A673 (cell line): ENCODE measurements at places on chromosomes 1 and 21. TPM values are rescaled to one million over a fixed set of nuclear protein-coding genes. Genes with fewer than 3 reads are reported as not detected.

DNA sequence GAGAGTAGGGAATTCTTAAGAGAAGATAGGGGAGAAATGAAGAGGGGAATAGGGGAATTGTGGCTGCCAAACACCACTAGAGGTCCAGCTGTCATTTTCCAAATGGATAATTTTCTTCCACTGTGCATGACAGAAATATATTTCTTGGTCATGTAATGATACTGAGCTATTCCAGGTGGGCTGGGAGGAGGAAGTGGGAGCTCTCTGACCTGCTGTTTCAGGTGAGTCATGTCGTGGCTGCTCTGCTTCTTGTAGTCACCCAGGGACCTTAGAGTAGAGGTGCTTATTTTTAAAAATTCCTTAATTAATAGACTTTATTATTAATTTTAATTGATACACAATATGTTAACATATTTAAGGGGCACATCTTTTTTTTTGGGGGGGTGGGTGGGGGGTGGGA is 11.9 kb downstream of the PDE4B start:
- H3K36me3 ChIP-seq, result no peaks in the 10 kb centered on the region
- H3K4me1 ChIP-seq, result no peaks in the 10 kb centered on the region
- no peak for DNase-seq

The PADI2 gene
- total RNA-seq, result 26.4 and 27.7 TPM in 2 replicates

The HMGCS2 gene
- total RNA-seq, result not detected in 2 replicates

DNA sequence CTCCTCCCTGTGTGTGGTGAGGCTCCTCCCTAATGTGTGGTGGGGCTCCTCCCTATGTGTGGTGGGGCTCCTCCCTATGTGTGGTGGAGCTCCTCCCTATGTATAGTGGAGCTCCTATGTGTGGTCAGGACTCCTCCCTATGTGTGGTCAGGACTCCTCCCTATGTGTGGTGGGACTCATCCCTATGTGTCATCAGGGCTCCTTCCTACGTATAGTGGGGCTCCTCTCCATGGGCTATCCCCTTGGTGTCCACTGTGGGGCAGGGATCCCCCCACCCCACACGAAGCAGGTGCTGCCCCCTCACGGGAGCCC is 29.6 kb downstream of the PRSS38 start:
- no peaks in the 10 kb centered on the region for H3K27me3 ChIP-seq
- no peaks in the 10 kb centered on the region for H3K4me1 ChIP-seq
- no peak overlapping the region for H3K27ac ChIP-seq
- no peaks in the 10 kb centered on the region for H3K36me3 ChIP-seq

The SMG7 gene
- total RNA-seq, result 80.8 and 90.7 TPM in 2 replicates

GRCh38 chr1:205354259-205355074 is 2.3 kb downstream of the KLHDC8A start:
- H3K36me3 ChIP-seq, result no peaks in the 10 kb centered on the region
- peak; percentile 81 for DNase-seq
- H3K4me1 ChIP-seq, result peaks cover 15% of the 10 kb centered on the region
- H3K27ac ChIP-seq, result no peak overlapping the region
- H3K4me3 ChIP-seq, result no peak overlapping the region

The ST6GALNAC3 gene
- 0.74 and 1.2 TPM in 2 replicates for total RNA-seq

DNA sequence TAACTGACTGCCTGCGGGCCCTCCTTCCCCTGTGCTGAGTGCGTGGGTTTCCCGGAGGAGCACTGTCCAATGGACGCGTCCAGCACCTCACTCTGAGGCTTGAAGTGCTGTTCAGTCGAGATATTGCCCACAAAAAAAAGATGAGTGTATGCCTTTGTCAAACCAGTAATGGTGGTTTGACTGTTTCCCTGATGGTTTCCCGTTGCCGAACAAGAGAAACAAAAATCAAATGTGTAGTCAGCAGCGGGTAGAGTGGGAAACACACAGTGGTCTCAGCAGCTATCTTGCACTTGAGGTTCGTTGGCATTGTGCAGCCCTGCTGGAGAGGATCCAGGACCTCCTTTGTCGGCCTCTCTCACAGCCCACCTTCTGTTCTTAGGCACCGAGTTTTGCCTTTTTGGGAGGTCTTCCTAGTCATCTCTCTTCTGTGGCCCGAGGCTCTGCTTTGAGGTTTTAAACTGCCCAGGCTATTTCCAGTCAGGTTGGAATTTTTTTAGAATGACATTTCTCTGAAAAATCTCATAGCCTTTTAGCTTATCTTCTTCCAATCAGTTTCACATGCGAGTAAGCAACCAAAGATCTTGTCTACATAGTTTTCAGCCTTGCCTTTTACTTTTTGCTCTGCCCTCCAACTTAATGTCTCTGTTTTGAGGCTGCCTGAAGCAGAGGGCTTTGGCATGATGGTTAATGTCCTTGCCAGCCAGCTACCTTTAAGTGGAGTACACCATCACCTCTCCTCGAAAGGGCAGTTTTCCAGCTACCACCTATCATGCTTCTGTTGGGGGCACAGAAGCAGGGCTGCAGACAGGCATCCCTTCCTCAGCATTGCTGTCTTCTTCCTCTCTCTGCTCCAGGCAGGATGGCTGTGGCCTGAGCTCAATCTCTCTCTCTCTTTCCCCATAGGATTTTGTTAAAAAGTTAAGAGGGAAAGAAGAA is 132.3 kb downstream of the URB2 start:
- no peak overlapping the region for H3K4me3 ChIP-seq
- no peaks in the 10 kb centered on the region for H3K36me3 ChIP-seq
- no peaks in the 10 kb centered on the region for H3K4me1 ChIP-seq
- no peak overlapping the region for H3K27ac ChIP-seq
- DNase-seq, result no peak

- no peaks in the 10 kb centered on the region for H3K4me1 ChIP-seq
- H3K27ac ChIP-seq, result no peak overlapping the region
- no peak for DNase-seq
- H3K27me3 ChIP-seq, result peaks cover 13% of the 10 kb centered on the region
- no peaks in the 10 kb centered on the region for H3K36me3 ChIP-seq
These were observed 28.0 kb upstream of the GJB5 start for GRCh38 chr1:34726861-34727260.

DNA sequence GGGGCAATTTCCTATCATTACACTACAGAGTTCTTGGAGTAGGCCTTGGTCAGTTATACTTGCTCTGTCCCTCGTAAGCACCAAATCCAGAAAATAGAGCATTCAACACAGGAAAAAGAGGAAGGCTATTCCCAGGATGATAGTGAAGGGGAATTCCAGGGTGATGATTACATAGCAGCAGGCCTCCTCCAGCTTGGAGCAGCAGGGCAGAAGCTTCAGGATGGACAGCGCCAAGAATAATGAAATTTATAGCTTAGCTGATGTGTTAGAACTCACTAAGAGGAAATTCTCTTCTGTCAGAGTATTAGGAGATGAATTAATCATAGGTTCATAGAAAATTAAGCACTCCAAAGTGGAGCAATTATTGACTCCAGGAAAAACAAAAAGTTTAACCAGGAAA is 10.8 kb upstream of the SMAP2 start:
- H3K27me3 ChIP-seq, result no peaks in the 10 kb centered on the region
- no peak overlapping the region for H3K27ac ChIP-seq
- H3K4me3 ChIP-seq, result no peak overlapping the region
- H3K36me3 ChIP-seq, result no peaks in the 10 kb centered on the region
- no peak for DNase-seq

The HRNR gene
- total RNA-seq, result not detected in 2 replicates

GRCh38 chr1:34164771-34165391 is at the start of gene CSMD2:
TSS of gene CSMD2 (minus strand) at chr1:34165230. CDS start at chr1:34165097, 133 bp downstream.
- no peaks in the 10 kb centered on the region for H3K36me3 ChIP-seq
- H3K4me1 ChIP-seq, result peaks cover 10% of the 10 kb centered on the region
- H3K27me3 ChIP-seq, result peaks cover 63% of the 10 kb centered on the region
- peak; percentile 70 for DNase-seq
- no peak within 1 kb of the TSS for H3K27ac ChIP-seq
- peak within 1 kb of the TSS; percentile 49 for H3K4me3 ChIP-seq

- H3K27ac ChIP-seq, result peak overlapping the region; percentile 95
- peak; percentile 13 for DNase-seq
- peaks cover 7% of the 10 kb centered on the region for H3K4me1 ChIP-seq
- H3K27me3 ChIP-seq, result no peaks in the 10 kb centered on the region
These were observed 2.3 kb downstream of the ANP32E start for GRCh38 chr1:150233359-150234308.

DNA sequence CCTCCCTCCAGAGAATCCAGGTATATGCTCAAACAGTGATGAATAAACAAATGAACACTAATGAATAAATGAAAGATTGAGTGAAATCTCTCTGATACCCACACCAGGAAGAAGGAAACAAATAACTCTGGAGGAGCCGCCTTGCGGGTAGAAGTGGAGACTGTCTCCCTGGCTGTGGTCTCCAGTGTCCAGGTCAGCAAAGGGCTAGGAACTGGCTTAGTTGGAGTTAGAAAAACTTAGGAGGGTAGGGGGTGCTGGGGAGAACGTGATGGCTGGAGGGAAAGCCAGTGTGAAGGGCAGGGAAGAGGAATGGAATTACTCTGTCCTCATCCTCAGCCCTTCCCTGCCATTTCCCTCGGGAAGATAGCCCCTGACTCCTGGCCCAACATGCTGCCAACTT is 537 bp downstream of the RHBDL2 start:
- H3K27ac ChIP-seq, result no peak overlapping the region
- no peaks in the 10 kb centered on the region for H3K27me3 ChIP-seq
- no peak for DNase-seq
- no peak overlapping the region for H3K4me3 ChIP-seq
- H3K36me3 ChIP-seq, result no peaks in the 10 kb centered on the region

- H3K27me3 ChIP-seq, result no peaks in the 10 kb centered on the region
- peaks cover 11% of the 10 kb centered on the region for H3K4me1 ChIP-seq
- H3K36me3 ChIP-seq, result no peaks in the 10 kb centered on the region
- no peak overlapping the region for H3K27ac ChIP-seq
- DNase-seq, result no peak
These were observed 218.7 kb downstream of the PATJ start for GRCh38 chr1:61961009-61961408.

The ANGPTL1 gene
- total RNA-seq, result 5.0 and 6.8 TPM in 2 replicates

GRCh38 chr1:21239221-21239620 is 51.0 kb downstream of the ECE1 start:
- no peaks in the 10 kb centered on the region for H3K36me3 ChIP-seq
- no peak for DNase-seq
- H3K27me3 ChIP-seq, result no peaks in the 10 kb centered on the region
- H3K4me1 ChIP-seq, result peaks cover 8% of the 10 kb centered on the region
- no peak overlapping the region for H3K4me3 ChIP-seq
- H3K27ac ChIP-seq, result no peak overlapping the region

- no peak overlapping the region for H3K27ac ChIP-seq
- DNase-seq, result no peak
- no peaks in the 10 kb centered on the region for H3K4me1 ChIP-seq
- H3K36me3 ChIP-seq, result no peaks in the 10 kb centered on the region
- H3K4me3 ChIP-seq, result no peak overlapping the region
- no peaks in the 10 kb centered on the region for H3K27me3 ChIP-seq
These were observed 98.9 kb downstream of the MRPL39 start for GRCh38 chr21:25508364-25508763.

GRCh38 chr1:183058851-183059502 is 35.8 kb downstream of the LAMC1 start:
- no peak overlapping the region for H3K27ac ChIP-seq
- peaks cover 16% of the 10 kb centered on the region for H3K4me1 ChIP-seq
- H3K27me3 ChIP-seq, result no peaks in the 10 kb centered on the region
- H3K4me3 ChIP-seq, result no peak overlapping the region
- DNase-seq, result no peak
- H3K36me3 ChIP-seq, result no peaks in the 10 kb centered on the region

GRCh38 chr1:244186372-244186771 is 135.3 kb downstream of the ZBTB18 start:
- no peak overlapping the region for H3K4me3 ChIP-seq
- DNase-seq, result no peak
- H3K36me3 ChIP-seq, result no peaks in the 10 kb centered on the region
- H3K27me3 ChIP-seq, result no peaks in the 10 kb centered on the region
- no peaks in the 10 kb centered on the region for H3K4me1 ChIP-seq

GRCh38 chr1:156435545-156436140 is 64.9 kb downstream of the MEF2D start:
- peaks cover 91% of the 10 kb centered on the region for H3K27me3 ChIP-seq
- no peak overlapping the region for H3K27ac ChIP-seq
- H3K4me1 ChIP-seq, result peaks cover 18% of the 10 kb centered on the region
- no peaks in the 10 kb centered on the region for H3K36me3 ChIP-seq
- DNase-seq, result no peak
